Stimulated activated CD8-positive, alpha-beta memory T cell treated with anti-CD3 and anti-CD28 coated beads, Interleukin-7, amount 100 ng/mL, for 48 hours (primary cell): ENCODE measurements at places on chromosomes 12 and 14.

GRCh38 chr14:34003691-34004090, 52.8 kb upstream of the EGLN3 start:
- no peak for DNase-seq

GRCh38 chr14:101788016-101788635, 26.6 kb downstream of the PPP2R5C start:
- no peak for DNase-seq

GRCh38 chr12:122724641-122725243, 5.9 kb downstream of the HCAR1 start:
- DNase-seq = no peak

GRCh38 chr14:22524784-22525161, 64.3 kb downstream of the DAD1 start:
- DNase-seq = no peak

GRCh38 chr12:85575120-85576096, 260.8 kb downstream of the RASSF9 start:
- DNase-seq = no peak

- no peak for DNase-seq
These were observed 14.0 kb upstream of the HPD start for GRCh38 chr12:121872546-121873215.

- no peak for DNase-seq
These were observed 45.9 kb downstream of the SLC25A47 start for GRCh38 chr14:100369019-100369418.

DNA sequence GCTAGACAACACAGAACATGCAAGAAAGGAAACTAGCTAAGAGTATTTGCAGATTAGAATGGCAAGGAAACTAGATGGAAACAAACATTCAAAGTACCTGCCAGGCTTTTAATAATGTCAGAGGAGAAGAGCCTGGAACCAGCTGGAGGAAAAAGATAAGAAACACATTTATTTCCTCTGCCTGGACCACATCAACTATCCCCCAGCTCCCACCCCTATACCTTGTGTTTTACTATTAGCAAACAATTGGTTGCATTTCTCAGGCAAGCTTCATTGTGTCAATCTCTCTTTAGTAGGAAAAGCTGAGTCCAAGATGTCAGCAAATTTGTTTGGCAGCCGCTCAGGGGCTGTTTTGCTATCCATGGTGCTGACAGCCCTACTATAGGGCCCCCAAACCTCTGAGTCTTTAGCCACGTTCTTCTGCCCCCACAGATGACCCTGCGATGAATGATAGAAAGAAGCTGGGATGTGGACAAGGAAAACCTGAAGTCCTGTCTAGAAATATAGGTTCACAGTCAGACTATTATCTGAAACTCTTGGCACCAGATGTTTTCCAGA, 11.6 kb upstream of the SYNDIG1L start:
- no peak for DNase-seq

GRCh38 chr12:51405801-51406207, 14.6 kb upstream of the GALNT6 start:
- no peak for DNase-seq

DNA sequence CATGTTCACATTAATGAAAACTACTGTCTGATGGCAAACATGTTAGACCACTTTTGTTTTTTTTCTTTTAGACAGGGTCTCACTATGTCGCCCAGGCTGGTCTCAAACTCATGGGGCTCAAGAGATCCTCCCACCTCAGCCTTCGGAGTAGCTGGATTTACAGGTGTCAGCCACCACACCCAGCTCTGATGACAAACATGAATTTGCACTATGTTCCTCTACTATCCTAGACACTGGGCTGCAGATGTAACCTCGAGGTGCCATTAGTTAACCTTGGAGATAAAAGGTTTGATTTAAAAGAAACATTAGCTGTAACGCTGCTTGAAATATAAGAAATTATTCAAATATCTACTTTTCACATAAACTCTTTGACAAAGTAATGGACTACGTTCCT, 8.1 kb downstream of the VPS37B start:
- DNase-seq = no peak

DNA sequence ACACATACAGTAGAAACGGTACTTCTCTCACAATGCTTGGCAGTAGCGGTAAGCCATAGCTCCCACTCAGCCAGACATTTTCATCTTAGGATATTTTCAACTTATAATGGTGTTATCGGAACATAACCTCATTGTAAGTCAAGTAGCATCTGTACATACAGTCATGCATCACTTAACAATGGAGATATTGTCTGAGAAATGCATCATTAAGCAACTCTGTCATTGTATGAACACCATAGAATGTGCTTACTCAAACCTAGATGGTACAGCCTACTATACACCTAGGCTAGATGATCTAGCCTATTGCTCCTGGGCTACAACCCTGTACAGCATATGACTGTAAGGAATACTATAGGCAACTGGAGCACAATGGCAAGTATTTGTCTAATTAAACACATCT, 40.8 kb downstream of the RPS6KA5 start:
- DNase-seq = no peak

DNA sequence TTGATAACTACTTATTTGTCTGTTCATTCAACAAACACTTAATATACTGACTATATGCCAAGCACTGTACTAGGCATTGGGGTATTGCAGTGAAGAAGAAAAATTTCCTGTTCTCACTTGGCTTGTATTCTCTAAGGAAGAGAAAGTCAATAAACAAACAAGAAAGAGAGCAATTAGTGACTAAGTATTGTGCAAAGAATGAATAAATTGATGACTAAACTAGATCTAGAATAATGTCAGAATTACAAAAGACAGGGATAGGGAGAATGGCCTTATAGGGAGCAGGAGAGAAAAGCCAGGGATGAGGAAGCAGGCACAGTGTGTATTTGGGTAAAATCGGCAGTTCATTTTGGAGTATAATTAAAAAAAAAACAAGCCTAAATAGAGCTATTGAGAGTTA, 4.2 kb upstream of the LIN7A start:
- DNase-seq = no peak

DNA sequence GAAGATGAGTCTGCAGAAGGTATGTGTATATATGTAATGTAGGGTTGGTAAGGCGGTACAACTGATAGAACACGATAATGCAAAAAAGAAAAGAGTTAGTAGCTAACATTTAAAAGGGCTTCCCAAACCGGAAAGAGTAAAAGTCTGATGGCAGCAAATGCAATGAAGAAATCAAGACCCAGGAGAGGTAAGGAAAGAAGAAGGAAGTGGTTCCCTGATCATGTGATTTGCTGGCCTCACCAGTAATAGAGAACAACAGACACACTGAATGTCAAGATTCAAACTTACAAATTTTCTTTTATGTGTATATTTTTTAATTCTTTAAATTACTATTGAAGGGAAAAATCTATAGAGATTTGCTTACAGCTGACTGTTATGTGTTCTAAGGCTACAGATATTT, 18.4 kb downstream of the ZFC3H1 start:
- DNase-seq = no peak

DNA sequence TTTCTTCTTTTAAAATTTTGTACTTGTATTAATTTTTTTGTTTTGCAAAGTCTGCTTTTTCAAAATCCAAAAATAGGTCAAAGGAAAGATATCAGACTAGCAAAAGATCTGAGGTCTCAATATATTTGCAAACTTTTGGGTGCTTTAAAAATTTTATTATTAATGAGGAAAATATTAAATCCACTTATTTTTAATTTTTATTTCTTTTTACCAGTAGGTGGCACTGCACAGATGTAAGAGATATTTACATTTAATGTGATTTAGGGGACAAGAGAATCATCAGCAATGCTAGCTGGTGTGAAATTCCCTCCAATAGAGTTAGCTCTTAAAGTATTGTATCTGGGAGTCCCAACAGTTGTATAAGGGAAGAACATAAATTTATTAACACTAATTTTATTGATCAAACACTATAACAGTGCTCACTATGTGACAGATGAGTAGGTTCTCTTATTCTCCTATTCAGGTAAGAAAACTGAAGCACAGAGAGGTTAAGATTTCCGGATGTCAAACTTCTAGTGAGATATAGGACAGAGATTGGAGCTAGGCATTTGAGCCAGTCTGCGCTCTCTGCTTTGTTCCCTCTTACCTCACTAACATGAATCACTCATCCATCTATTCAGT, 30.5 kb downstream of the ALX1 start:
- DNase-seq = no peak

DNA sequence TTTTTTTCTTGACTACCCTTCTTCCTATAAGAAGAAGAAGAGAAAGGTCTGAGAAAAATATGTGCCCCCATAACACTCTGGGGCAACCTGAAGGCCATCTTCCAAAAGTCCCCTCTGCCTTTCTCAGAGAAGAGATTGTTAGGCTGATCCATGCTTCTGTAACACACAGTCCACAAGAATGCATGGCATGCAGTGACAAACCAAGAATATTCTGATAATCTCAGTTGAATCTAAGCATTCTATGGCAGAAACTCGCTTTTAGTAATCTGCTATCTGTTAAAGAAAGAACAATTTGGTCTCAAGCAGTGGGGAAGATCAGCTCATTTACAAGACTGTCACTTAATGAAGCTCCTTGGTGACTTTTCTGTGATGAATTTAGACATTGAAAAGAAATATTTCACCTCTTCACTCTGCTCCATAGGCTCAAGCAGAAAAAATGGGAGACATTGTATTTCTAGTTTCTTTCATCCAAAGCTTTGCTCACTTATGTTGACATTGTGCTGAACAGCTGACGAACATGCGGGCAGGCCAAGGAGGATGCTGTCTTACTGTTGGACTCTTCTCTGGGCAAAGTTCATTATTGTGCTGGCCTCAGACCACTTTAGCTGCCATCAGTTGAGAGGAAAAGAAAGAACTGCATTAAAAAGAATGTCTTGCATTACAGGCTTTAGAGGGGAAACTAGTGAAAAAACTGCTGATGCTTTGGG, 957.1 kb downstream of the DIO2 start:
- DNase-seq = no peak

GRCh38 chr12:11658791-11659190, 9.3 kb downstream of the ETV6 start:
- no peak for DNase-seq

DNA sequence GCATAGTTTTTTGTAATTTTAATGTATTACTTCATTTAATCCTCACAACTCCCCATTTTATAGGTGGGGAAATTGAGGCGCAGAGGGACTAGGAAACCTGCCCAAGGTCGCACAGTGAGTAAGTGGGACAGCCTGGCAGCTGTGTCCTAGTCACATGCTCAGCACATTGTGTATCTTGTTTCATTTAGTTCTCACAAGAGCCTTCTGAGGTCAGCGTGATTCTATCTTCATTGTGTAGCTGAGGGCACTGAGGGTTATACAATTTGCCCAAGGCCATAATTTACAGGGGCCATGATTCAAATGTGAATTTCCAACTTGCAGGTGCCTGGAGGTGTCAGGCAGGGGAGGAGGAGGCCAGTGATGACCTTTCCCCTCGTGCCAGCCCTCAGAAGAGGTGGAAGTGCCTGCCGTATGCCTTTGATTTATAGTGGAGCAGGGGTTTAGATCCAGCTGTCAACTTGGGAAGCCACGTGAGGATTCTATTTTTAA, 30.3 kb upstream of the SMOC1 start:
- no peak for DNase-seq

GRCh38 chr14:60396718-60397343, 89.0 kb downstream of the C14orf39 start:
- DNase-seq = no peak

DNA sequence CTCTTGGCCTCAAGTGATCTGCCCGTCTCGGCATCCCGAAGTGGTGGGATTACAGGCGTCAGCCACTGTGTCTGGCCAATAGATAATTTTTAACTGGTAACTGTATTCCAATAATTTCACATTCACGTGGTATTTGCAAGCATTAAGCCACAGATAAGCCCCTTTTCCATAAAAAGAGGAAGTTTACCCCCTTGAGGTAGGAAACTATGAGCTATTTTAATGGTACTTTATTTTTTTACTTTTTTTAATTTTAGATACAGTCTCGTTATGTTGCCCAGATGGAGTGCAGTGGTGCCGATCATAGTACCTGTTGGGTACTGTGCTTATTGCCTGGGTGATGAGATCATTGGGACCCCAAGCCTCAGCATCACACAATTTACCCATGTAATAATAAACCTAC, 42.9 kb upstream of the AP4S1 start:
- DNase-seq = no peak

- DNase-seq = no peak
These were observed 105.8 kb upstream of the ATXN7L3B start for GRCh38 chr12:74431801-74432200.

- DNase-seq = no peak
These were observed 19.6 kb downstream of the APOBEC1 start for GRCh38 chr12:7646178-7646475.

DNA sequence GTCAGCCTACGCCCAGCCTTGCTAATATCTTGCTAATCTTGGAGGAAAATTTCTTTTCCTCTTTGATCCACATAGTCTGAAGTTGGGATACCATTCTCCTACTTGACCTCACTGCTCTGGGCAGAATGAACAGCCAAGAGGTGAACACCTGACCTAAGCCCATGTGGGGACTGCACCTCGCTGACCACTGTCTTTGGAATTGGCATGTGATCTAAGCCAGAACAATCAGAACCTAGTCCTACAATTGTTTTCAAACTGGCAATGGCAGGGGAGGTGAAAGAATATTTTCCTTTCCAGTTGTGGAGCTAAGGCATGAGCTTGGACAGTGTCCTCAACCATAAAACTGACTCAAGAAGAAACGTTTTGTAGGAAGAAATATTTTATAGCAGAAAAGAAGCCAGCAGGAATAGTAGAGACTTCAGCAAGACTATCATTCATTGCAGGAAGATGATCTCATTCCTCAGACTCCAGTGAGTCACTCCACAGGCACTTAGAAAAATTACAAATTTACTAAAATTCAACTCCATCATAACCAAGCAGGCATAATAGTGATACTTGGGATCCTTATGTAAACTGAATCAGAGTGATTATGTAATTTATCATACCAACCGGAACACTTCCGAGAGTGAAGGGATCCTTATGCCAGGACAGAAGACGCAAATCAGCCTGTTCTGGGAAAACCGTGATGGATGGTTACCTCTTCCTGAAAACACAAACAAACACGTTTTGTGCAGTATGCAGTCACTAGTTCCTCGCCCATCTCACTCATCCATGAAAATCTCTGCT, 14.7 kb downstream of the PTPRO start:
- no peak for DNase-seq

DNA sequence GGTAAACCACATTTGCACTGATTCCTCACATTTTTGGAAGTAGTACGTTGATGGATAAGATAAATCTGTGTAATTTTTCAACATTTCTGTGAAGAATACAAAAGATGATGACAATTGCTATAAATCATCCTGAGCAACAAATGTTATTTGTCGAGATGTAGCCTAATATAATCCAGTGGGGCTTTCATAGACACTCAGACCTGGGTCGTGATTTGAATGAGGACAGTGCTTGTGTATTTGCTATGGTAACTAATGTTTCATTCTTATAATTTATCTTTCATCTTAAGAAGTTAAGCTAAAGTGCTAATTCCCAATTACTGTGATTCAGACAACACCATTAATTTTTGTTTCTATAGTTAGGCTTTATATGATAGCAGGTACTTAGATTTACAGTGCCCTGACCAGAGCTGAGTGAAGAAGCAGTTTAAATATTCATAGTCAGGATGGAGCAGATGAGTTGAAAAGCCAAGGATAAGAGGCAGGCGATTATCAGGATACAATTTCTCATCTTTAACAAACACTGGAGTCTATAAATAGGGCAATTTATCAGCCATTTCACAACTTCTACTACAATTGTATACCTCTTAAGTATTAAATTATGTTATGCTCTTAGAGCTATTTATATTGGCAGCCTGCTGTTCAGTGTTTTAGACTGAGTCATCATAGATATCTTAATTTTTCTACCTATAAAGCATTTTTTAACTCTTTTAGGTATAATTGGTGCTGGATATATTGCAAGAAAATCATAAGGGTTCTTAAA, 359.9 kb downstream of the TRHDE start:
- no peak for DNase-seq

- no peak for DNase-seq
These were observed 26.5 kb upstream of the STRAP start for GRCh38 chr12:15855646-15856045.

- DNase-seq = no peak
These were observed 60.2 kb upstream of the FERMT2 start for GRCh38 chr14:53011053-53011462.
